ENCODE measurements at places on chromosomes 12 and 14. TPM values are rescaled to one million over a fixed set of nuclear protein-coding genes. Genes with fewer than 3 reads are reported as not detected.

STON2 gene
- 0.66 TPM for total RNA-seq

GRCh38 chr12:16581416-16581815 is 24.5 kb downstream of the LMO3 start:
- DNase-seq, result no peak

MARCHF9 gene
- 21.0 TPM for total RNA-seq

DNA sequence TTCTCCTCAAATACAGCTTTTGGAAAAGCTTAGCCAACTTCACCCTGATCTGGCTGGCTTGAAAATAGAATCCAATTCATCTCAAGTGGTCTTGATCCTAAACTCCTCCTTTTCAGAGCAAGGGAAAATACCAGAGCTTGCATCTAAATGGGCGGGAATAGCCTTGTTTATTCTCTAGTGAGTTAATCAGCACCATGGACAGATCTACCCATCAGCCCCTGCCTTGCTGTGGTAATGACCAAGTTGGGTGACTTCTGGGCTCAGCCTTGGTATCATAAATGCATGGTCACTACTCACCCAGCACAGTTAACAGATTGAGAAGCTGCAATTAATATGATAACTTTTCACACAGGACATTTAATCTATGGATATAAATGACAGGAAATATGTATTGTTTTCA is 196.6 kb downstream of the GLT1D1 start:
- DNase-seq, result no peak

CLEC2D gene
- 355 TPM for total RNA-seq

DNA sequence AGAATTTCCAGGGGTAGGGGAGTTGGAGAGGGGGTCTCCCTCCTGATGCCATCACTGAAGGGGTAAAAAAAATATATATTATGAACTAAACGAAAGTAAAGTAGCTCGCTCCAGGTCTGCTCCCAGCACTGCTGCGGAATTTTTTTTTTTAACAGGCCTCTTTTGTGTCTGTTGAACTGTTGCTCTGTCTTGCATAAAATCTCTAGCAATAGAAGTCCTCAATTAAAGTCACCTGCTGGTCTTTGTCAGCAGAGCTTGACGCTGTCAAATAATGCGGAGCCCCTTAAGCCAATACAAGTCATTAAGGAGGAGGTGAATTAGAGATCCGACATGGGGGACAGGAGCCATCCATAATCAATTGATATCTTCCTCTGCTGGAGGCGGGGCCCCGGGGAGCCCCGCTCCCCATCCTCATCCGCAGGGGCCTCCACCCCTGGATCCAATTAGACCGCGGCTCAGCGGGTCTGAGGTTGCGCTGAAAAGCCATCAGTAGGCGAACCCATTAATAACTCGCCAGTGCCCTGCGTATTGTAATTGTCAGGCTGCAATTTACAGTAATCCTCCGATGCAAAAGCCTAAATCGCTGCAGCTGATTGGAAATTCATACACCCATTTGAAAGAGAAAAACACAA is 85.6 kb downstream of the DICER1 start:
- no peak for DNase-seq

CD69 gene
- 76.0 TPM for total RNA-seq

- DNase-seq, result peak; percentile 59
Observed at GRCh38 chr14:102633906-102634595, 41.6 kb downstream of the RCOR1 start.

- no peak for DNase-seq
Observed at GRCh38 chr12:124508381-124509079, 58.9 kb downstream of the NCOR2 start.

- no peak for DNase-seq
Observed at GRCh38 chr14:95015046-95015445, 142.3 kb downstream of the DICER1 start.

GRCh38 chr12:106187155-106187789 is 48.5 kb upstream of the NUAK1 start:
- no peak for DNase-seq

ALX1 gene
- total RNA-seq, result not detected

GRCh38 chr12:57085999-57086492 is 2.9 kb upstream of the NAB2 start:
- no peak for DNase-seq

DNA sequence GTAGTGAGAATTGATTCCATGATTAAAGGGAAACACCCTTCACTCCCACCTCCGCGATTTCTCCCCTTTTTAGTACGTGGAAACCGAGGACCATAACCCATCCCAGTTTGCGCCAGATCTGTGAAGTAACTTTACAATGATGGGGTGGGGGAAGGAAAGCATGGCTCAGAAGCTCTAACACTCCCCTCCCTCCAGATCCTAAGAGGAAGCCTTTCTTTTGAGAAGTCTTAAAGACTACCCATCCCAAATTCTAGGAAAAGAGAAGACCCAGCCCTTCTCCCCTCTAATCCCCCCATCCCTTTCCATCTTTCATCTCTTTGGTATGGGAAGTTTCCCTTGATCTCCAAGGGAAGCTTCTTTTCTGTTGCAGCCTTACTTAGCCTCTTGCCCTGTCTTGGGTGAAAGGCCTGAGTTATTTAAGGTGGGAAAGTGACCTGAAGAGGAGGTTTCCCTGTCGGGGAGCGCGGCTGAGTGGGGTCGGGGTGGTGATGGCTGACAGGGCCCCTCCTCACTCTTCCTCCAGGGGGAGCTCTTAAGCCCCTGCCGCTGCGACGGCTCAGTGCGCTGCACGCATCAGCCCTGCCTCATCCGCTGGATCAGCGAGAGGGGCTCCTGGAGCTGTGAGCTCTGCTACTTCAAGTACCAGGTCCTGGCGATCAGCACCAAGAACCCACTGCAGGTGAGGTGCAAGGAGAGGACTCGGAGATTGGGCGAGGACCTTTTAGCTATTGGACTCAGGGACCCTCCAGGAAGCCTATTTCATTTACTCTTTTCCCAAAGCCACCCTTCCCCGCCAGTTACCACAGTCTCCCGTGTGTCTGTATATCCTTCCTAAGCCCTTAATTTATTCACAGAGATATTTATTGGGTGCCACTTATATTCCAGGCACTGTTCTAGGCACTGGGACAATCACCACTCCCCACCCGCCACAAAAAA is 1.8 kb downstream of the MARCHF9 start:
- peak; percentile 81 for DNase-seq

NID2 gene
- 0.21 TPM for total RNA-seq

RNASE3 gene
- total RNA-seq, result not detected
